ENCODE measurements at places on chromosomes 12 and 14.
A peak's percentile ranks its signal among the peaks of the same experiment; 100 is the strongest.

DNA sequence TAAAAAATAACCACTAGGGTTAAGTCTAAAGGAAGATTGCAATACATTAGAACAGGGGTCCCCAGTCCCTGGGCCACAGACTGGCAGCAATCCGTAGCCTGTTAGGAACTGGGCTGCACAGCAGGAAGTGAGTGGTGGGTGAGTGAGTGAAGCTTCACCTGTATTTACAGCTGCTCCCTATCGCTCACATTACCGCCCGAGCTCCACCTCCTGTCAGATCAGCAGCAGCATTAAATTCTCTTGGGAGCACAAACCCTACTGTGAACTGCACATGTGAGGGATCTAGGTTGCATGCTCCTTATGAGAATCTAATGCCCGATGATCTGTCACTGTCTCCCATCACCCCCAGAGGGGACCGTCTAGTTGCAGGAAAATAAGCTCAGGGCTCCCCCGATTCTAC, 15.5 kb downstream of the ADGRD1 start:
- DNase-seq = no peak

GRCh38 chr12:69981881-69982475, 157.0 kb downstream of the MYRFL start:
- DNase-seq = no peak

- DNase-seq = no peak
Measured at GRCh38 chr12:109758426-109759420, 45.1 kb downstream of the FAM222A start.

- DNase-seq = no peak
Measured at GRCh38 chr14:59251811-59252771, 63.6 kb downstream of the DAAM1 start.

DNA sequence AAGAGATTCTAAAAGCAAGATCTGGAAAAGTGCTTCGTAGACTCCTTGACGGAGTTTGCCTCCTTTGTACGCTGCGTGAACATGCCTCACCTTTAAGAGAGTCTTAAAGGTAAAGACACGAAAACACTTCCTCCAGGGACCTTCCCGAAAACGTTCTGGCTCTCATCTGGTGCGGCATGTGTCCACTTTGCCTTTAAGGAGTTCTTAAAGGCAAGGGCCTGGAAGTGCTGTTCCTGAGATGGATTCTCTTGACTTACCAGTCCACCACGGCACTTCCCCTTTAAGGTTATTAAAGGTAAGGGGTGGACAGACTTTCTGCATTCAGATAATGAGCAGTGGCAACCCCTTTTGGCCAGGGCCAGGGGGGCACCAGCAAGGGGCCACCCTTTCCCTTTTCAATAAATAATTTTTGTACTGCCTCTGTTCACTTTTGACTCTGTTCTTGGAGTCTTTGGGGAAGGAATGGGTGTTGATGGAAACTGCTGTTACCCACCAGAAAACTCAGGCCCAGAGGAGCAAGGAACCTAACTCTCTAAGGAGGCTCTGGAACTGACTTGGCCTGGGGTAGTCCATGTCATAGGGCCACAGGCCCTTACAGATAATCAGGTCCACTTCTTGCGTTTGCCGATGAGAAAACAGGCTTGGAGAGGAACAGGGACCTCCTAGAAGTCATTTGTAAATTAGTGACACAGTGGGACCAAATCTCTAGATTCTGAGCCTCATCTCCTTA, 4.4 kb downstream of the REM2 start:
- no peak for DNase-seq

GRCh38 chr14:91555531-91555930, 45.4 kb upstream of the PPP4R3A start:
- no peak for DNase-seq

GRCh38 chr12:12294215-12295005, 27.6 kb upstream of the LRP6 start:
- DNase-seq = no peak

DNA sequence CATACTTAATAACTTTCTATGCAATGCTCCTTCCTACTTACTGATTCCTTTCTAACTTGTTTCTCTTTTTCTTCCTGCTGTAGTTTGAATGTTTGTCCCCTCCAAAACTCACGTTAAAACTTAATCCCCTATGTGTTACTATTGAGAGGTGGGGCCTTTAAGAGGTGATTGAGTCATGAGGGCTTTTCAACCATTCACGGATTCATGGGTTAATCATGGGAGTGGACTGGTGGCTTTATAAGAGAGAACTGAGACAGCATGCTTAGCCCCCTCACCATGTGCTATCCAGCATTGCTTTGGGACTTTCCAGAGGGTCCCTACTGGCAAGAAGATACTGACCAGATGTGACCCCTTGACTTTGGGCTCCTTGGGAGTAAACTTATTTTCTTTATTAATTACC, 66.0 kb upstream of the TRIM9 start:
- DNase-seq = no peak

DNA sequence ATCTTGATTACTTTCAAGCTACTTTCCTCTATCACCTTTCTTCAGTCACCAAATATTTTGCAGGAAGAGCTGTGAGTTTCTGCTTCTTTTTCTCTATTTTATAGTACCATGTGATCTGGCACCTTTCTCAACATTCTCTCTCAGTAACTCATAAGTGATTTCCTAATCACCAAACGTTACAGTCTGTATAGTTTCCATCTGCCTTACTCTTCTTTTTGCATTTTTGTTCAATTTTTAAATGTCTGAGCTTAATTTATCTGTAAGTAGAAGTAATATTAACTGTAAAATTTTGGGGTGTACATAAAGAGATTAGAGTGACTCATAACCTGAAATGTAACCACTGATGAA, 422.1 kb upstream of the SYT1 start:
- no peak for DNase-seq

- DNase-seq = no peak
Measured at GRCh38 chr14:81723956-81724355, 190.3 kb upstream of the SEL1L start.

GRCh38 chr12:82527165-82527780, 159.4 kb upstream of the TMTC2 start:
- DNase-seq = no peak

DNA sequence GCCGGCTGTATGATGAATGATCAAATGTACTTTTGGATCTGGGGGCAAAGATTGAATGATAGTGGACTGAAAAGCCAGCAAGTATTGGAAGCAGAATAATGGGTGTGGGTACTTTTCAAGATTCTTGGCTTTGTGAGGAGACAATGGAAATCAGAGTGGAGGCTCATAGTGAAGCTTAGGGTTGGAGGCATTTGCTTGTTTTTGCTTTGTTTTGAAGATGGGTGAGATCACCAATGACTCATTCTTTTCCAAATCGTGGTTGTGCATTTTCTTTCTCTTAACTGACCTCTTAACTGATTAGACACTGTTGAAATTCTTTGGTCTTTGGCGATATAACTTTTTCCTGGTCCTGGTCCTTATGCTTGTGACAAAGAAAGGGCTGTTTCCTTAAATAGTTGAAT, 54.4 kb downstream of the PELI2 start:
- no peak for DNase-seq

DNA sequence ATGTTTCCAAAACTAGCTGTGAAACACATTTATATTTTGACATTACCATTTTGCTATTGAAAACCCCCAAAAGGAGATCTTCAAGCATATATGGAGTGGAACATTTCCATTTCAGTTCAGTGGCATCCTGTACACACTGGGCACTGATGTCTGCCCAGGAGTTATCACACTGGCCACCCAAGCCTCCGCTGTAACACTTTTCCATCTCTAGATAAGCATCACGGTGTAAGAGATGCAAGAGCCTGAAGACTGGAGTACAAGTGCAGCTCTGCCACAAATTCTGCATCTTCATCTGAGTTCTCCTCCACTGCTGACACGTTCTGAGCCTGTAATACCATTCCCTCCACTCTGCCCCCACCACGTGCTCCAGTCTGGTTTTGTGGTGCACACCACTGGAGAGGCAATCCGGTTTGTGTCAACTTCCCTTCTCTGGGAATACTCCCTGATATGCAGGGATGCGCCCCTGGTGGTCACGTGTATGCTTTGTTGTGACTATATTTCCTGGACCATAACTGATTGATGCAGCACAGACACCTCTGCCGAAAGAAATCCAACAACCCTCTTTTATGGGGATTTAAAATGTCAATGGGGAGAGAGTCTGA, 12.7 kb downstream of the SPTLC2 start:
- no peak for DNase-seq

GRCh38 chr14:94646066-94646465, 33.9 kb downstream of the SERPINA3 start:
- DNase-seq = no peak

- DNase-seq = no peak
Measured at GRCh38 chr14:35281341-35281740, 10.8 kb upstream of the PSMA6 start.

DNA sequence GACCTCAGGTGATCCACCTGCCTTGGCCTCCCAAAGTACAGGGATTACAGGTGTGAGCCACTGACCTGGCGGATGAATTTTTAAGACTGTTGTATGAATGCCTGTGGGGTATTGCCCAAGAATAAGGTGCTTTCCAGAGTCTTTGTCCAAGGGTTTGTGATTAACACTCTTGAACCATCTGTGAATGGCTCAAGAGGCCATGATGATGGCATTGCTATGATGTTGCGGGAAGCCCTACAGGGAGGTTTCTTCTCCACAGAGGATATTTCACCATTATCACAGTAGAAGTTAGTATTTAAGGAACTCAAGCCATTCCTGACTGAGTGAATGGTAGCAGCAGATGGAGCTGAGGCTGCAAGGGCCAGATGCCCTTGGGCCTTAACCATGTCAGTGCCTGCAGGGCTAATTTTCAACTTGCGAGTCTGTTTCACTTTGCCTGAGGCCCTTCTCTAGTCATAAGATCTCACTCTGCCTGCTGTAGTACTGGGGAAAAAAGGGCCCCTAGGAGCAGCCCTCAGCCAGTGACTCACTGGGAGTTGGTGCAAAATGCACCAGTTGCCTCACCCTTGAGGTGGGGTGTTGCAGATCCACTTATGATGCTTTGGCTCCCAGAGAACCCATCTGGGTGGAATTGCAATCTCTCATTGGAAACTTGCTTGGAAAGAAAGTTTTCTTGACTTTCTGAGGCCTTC, 108.6 kb upstream of the FLRT2 start:
- DNase-seq = no peak

DNA sequence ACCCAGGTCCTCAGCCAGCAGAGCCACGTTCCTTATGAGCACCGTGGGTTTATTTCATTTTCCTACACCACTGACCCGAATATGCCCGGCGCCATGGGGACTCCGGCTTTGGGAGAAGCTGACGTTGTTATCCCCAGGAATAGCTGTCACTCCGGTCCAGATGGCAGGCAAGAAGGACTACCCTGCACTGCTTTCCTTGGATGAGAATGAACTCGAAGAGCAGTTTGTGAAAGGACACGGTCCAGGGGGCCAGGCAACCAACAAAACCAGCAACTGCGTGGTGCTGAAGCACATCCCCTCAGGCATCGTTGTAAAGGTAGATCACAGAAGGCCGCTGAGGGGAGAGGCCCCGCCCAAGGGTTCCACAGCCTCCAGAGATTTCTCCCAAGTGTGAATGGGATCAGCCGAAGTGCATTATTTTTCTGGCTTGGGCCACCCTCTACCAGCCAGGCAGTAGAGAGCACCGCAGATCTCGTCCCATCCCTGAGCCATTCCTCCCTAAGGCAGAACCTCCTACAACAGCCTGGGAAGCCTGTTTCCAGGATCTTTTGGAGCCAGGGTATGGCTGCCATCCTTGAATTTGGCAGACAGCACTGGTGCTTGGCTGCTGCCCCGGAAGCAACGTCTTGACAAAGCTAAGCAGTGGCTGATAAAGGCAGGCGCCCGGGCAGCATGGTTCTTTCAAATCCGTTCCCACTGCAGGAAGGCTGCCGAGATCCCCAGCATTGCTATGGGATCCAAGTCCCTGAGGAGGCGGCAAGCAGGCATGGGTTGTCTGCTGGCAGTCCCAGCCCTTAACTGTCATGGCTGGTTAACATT, 17.8 kb downstream of the CDK2AP1 start:
- no peak for DNase-seq

DNA sequence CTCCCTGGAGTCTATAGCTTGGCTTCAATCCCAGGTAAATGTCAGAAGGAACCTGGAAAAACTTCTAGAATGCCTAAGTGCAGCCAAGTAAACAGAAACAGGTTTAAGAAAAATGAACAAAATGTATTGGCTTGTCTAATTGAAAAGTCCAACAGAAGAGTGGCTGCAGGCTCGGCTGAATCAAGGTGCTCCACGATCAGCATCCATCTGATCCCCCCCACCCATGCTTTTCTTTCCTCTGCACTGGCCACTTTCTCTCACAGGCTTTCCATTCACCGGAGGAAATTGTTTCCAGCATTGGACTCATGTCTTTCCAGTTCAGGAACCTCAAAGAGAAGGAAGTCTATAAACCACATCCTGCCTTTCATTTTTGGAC, 42.0 kb upstream of the C14orf180 start:
- DNase-seq = no peak

GRCh38 chr12:132503618-132504204, 13.8 kb downstream of the FBRSL1 start:
- no peak for DNase-seq

DNA sequence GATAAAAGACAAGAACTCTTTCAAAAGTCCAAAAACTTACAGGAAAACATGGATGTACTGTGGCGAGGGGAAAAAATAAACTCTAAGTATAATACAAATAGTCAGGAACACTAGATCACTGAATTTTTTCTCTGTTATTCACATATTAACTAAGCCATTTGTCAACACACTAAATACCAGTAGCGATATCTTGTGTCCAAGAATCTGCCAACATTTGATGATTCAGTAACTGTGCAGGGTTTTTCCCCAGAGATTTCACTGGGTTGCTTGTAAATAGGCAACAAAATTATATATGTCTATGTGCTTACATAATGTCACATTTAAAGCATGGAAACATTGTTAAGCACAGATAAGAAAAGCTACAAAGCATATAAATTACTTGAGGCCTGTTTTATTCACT, 205.9 kb downstream of the KIF21A start:
- no peak for DNase-seq

GRCh38 chr14:87153391-87153790, 839.6 kb downstream of the GALC start:
- no peak for DNase-seq

GRCh38 chr12:63996556-63996955, 152.1 kb downstream of the SRGAP1 start:
- no peak for DNase-seq

DNA sequence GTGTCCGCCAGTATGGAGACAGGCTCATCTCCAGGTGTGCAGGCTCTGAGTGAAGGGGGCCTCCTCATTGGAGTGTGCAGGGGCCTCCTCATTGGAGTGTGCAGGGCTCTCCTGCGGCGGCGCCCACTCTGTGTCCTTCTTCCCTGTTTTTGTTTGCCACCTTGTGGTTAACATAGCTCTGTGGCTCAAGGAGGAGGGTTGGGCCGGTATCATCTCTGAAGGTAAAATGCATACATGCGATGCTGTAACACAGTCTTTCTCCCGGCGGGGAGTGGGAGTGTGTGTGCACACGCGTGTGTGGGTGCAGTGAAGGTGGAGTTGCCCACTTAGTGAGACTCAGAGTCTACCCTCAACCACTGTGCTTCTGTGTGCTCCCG, 429.4 kb downstream of the ZFP36L1 start:
- no peak for DNase-seq

- peak; percentile 63 for DNase-seq
Measured at GRCh38 chr12:124566161-124566996, 1.0 kb downstream of the NCOR2 start.

All from stimulated activated CD4-positive, alpha-beta T cell treated with anti-CD3 and anti-CD28 coated beads, Interleukin-12 subunit alpha, Interleukin-12 subunit beta, amount 100 ng/mL, for 4 hours (primary cell).